ENCODE measurements at places on chromosomes 6 and 20.

DNA sequence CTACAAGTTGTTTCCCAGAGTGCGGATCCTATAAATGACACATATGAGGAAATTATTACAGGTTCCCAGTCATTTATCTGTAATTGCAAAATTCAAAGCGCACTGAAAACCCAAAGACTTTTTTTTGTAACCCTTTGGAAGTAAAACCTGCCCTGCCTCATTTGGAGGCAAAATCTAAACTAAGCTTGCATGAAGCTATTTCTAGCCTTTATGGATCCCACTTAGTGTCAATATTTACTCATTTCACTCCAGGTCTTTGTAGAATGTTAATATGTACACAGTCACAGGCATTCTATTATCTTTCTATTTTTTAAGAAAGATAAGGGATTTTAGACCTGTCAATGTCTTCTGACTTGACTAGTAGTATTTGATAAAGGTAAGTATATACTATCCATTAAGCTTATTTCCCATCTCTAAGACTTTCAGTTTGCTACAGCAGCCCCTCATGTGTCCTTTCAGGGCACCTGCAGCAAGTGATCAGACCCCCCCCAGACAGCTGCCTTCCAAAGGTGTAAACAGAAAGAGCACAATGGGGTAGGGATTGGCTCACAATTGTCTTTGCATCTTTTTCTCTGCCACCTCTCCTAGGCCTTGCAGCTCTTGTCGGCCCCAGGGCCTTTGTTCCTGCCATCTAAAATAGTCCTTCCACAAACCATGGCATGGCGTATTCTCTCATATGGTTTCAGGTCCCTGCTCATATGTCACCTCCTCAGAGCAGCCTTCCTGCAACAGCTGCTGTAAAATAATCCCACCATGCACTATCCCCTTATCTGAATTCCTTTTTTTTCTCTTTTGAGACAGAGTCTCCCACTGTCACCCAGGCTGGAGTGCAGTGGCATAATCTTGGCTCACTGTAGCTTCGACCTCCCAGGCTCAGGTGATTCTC, 1.3 kb upstream of the REPS1 start:
- no peak for DNase-seq

DNA sequence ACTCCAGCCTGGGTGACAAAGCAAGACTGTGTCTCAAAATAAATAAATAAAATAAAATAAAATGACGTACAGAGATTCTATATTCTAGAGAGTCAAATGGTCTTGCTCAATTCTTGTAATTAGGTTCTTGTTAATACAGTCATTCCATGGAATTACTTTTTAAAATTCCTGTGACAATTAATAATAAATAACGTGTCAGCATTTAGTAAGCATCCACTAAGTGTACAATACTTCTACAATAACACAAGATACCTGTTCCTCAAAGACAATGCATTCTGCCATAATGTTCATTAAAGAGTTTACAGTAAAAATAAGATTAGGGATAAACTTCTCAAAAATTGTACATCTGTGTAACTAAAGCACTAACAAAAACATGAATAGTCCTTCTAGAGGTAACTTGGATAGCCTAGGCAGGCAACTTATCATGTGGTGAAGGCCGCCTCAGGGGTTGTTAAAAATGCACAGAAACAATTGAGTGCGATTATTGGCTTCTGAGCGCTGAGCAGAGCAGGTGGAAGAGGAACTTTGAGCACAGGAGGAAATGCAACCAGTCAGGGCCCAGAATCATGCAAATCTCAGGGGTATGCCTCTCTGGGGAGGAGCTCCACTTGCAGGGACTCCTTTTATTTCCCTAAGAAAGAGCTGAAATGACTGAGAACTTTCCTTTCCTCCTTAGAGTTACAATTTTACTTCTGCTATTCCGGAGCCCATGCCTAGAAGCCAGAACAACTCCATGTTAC, 37.1 kb downstream of the QRSL1 start:
- DNase-seq: no peak

GRCh38 chr20:37775200-37775599, 81.4 kb downstream of the CTNNBL1 start:
- DNase-seq: no peak

- DNase-seq: no peak
These were observed 69.4 kb upstream of the BMP2 start for GRCh38 chr20:6698056-6698455.

- no peak for DNase-seq
These were observed 5.9 kb upstream of the CSTL1 start for GRCh38 chr20:23433628-23434027.

- no peak for DNase-seq
These were observed 18.7 kb downstream of the NANP start for GRCh38 chr20:25605148-25605547.

- no peak for DNase-seq
These were observed 350.1 kb downstream of the RFPL4B start for GRCh38 chr6:112697265-112697664.

DNA sequence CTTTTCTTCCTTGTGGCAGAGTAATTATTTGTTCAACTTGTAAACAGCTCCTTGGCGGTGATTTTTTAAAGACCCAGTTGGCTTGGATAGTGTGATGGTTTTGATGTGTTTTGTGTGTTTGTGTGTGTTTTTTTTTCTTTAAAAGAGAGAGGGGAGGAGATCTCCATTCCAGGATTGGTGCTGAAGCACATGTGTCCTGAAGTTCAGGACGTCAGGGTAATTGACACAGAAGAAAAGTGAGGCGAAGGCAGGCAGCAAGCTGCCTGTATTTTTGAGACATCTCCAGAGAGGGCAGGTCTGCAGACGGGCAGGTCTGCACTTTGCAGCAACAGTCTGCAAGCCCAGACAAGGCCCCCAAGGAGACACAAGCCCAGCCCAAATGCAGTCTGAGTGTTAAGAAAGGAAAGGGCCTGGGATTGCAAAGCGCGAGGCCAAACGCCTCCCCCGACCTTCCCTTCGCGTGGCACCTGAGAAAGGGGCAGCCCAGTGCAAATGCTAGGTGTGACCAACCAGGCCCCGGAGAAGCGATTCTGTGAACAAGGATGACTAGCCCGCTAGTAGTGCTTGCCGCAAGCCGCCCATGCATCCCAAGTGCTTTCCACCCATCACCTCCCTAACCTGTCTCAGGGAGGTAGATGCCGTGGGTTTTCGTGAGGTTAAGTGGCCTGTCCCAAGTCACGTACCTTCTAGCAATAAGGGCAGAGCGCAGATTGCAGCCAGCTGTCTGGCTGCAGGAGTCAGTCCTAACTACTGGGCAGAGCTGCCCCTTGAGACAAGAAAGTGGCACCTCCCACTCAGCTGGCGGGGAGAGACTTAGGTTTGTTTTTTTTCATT, 230.5 kb downstream of the ZMYND8 start:
- no peak for DNase-seq

DNA sequence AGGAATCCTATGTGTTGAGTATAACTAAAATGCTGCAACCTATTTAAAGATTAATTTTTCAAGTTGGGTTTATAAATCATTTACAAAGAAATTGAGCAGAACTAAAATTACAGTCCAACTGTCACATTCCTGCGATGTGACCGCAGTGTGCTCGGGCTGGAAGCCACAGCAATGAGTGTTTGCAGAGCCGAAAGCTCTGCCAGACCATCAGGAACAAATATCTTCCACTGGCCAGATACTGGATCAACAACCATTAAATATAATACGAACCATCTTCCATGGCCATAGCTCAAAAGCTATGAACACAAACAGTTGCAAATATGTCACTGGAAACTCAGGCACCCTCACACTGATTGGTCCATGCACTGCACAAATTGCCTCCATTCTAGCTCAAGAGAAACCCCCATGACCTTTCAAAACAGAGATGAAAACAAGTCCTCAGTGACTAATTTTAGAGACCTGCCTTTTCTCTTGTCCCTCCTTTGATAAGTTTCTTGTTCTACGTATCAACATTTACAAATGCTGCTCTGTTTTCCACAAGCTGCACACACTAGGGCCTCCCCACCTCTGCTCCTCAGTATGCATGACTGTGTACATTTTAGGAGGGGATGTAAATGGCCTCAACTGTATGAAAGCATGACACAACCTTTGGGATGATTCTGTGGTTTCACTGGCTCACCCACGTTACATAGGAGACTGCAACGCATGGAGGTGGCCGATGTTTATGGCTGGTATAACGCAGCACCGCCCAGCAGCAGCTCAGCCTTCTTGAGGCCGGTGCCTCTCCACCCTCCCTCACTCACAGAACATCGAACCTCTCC, 171.7 kb downstream of the WDR27 start:
- peak; percentile 49 for DNase-seq

DNA sequence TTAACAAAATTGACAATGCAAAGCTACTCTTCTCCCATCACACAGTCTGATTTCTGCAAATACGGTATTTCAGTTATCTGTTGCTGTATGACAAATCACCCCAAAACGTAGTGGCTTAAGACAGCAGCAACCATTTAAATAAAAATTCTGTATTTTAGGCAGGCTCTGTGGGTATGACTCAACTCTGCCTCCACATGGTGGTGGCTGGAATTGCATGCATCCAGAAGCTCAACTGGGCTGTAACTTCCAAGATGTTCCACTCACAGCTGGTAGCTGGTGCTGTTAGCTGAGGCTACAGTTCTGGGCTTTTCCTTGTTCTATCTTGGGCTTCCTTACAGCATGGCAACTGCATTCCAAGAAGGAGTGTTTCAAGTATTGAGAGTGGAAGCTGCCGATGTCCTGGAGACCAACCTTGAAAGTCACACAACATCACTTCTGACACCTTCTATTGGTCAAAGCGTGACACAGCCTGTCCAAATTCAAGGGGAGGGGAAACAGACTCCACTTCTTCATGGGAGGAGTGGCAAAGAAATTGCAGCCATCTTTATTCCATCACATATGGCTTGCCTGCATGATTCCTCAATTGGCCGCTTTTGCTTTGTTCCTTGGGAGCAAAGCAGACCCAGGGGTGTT, 39.7 kb upstream of the TULP1 start:
- DNase-seq: peak; percentile 48

DNA sequence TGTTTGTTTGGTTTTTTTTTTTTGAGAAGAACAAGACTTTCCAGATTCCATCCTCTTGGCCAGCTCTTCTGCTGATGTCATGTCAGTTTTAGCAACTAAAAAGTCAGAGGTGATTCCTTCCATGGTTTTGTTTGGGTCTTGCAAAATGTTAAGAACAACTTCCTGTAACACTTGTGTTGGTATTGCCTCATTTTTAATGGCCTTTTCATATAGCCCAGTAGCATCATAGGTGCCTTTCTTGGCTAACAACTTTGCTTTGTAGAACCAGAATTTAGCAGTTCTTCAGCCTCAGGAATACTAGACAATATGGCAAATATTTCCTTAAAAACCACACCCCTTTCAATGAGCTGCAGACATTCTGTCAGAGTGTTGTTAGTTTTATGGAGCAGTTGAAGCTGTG, 99.5 kb upstream of the SIRPG start:
- no peak for DNase-seq

DNA sequence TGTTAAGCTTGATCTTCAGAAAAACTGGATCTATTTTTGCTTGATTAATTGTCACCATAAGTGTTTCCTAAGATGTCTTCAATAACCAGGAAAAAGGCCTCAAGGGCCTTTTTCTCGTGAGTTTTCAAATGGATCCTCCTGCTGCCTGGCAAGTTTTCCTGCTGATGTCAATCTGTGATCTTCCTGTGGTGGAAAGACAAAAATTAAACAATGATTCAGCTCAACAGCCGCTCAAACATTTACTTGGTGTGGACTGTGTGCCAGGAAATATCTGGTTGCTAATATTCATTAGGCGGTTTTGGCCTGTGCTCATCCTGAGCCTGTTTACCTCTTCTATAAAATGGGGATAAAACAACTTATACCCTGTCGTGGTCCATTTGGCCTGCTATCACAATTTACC, 35.4 kb upstream of the SSTR4 start:
- DNase-seq: no peak

- DNase-seq: no peak
These were observed 315.1 kb downstream of the THBS2 start for GRCh38 chr6:168938546-168938945.

GRCh38 chr6:3510178-3510577, 53.3 kb upstream of the SLC22A23 start:
- DNase-seq: no peak

- peak; percentile 69 for DNase-seq
These were observed 405 bp downstream of the RNF146 start for GRCh38 chr6:127266892-127267645.

DNA sequence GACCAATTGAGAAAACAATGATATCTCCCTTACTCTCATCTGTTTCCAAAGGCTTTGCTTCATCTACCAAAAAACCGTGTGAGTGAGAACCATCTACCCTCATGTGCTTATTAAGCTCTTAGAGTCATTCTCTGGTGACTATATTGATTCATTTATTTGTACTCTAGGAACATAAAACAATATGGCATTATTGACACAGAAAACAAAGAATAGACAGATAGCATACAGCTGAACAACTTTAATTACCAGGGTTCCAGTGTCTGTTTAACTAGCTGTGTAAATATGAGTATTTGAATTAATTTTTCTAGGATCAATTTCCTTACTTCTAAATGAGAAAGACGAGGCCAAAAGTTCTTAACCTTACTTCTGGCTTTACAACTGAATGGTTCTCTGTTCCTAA, 31.3 kb upstream of the HEY2 start:
- no peak for DNase-seq

DNA sequence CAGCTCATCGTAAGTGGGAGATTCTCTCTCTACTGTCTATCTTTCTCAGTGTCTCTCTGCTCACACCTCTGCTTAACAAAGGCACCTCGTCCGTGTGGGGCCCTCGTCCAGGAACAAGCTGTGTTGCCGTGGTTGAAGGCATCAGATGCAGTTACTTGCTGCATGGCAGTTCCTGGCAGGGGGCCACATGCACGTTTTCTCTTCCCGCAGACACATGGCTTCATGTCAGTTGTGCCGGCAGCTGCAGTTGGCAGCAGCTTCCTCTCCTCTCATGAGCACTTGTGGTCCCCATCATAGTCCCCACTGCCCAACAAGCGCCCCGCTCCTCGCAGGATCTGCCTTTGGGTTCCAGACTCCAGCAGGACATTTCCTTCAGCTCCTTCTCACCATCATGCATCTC, 7.1 kb upstream of the AFDN start:
- DNase-seq: no peak

GRCh38 chr6:161094955-161095354, 103.4 kb downstream of the MAP3K4 start:
- DNase-seq: no peak

DNA sequence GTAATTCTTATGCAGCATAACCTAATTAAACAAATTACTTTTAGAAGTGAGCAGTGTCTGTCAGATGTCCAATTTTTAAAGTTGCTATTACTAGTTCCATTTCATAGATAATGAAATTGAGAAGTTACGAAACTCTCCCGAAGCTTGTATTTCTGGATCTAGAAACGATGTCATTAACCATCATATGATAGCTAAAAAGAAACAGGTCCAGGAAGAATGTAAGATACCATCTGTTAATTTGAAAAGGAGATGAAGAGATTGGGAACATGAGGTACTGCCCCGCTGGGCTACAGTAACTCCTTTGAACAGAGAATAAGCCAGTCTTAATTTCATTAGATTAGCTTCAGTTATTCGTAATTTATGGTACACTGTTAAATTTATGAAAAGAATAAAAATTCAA, 47.5 kb upstream of the TMX4 start:
- DNase-seq: no peak

DNA sequence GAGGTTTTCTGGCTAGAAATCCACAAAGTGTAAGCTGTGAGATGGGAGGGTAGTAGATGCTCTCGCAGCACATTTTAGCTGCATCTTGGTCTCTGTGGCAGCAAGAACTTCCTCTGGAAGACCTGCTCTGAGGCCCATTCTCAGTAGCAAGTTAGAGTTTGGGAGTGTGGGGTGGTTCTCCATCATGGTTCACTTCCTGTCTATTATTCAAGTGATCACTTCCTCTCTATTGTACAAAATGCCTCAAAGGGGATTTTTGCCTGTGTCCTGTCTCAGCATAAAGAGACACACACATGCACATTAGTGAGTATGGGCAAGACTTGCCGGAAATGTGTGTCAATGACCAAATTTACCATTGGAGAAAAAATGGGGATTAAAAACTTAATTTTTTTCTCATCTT, 42.5 kb downstream of the LYRM2 start:
- DNase-seq: no peak

Data from activated naive CD8-positive, alpha-beta T cell treated with anti-CD3 and anti-CD28 coated beads for 36 hours (primary cell).